ENCODE measurements at places on chromosomes 1 and 21.
A peak's percentile ranks its signal among the peaks of the same experiment; 100 is the strongest.

DNA sequence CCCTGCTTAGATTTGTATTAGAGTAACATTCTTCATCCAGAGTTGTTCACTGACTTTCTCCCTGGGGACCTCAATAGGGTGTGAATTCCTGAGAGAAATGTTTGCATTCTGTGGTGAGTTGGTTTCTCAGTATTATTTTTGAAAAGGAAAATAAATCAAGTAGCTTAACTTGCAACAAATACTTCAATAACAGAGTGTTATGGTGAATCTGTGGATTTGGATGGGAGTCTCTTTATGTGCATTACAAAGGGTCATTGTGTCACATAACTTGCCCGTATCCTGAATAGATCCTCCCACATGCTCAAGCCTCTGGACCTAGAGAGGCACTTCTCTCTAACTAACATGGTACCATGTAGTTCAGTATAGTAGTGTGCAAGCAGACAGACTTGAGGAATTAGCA is 68.4 kb upstream of the IPO9 start:
- no peak for DNase-seq

- no peak for DNase-seq
Observed at GRCh38 chr1:63724375-63724899, 49.4 kb upstream of the ROR1 start.

DNA sequence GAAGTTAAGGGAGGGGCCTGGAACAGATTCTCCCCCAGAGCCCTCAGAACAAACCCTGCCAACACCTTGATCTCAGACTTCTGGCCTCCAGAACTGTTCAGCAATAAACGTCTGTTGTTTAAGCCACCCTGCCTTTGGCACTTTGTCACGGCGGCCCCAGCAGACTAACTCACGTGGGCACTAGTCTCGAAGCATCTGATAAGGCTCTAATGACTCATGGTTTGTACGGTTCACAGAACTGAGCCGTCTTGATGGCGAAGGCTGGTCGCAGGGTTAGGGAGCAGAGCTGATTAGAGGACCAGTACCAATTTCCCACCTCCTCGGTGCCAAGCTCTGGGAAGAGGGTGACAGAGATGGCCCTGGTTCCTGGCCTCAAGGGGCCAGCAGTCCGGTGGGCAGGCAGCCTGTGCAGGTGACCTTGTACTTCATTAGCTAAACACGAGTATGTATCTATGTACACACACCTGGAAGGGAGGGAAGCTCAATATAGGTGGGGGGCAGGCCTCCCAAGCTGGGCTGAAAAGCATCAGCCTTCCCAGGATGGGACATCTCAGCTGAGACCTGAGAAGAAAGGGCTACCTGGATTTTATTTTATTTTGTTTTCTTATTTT is 112.8 kb downstream of the MRPS6 start:
- DNase-seq: no peak

- DNase-seq: no peak
Observed at GRCh38 chr1:3745590-3746381, 6.5 kb upstream of the CCDC27 start.

- DNase-seq: no peak
Observed at GRCh38 chr1:31122741-31123140, 57.2 kb upstream of the PUM1 start.

DNA sequence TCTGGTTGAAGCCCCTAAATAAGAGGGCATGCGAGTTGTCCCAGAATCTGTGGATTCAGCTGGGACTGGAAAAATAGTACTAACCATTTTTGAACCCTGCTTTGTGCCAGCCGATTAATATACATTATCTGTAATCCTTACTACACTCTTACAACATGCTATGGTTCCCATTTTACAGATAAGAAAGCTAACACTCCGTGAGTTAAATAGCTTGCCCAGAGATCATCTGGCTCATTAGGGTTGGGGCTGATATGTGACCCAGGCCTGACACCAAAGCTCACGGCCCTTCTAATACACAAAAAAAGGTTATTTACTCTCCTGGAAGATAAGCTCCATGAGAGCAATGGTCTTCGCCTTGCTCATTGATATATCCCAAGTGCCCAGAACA is 14.9 kb downstream of the ATP2B4 start:
- DNase-seq: no peak

- DNase-seq: no peak
Observed at GRCh38 chr1:154191990-154192461, at the start of gene TPM3. TSS of gene TPM3 (minus strand) at chr1:154192100. CDS start at chr1:154192018, 82 bp downstream.

- DNase-seq: no peak
Observed at GRCh38 chr1:12552111-12552888, 65.7 kb downstream of the DHRS3 start.

- no peak for DNase-seq
Observed at GRCh38 chr1:32779242-32779641, 37.9 kb downstream of the YARS1 start.

- no peak for DNase-seq
Observed at GRCh38 chr1:208641579-208642280, 397.5 kb upstream of the PLXNA2 start.

GRCh38 chr1:215043401-215043800 is 39.1 kb upstream of the KCNK2 start:
- no peak for DNase-seq

DNA sequence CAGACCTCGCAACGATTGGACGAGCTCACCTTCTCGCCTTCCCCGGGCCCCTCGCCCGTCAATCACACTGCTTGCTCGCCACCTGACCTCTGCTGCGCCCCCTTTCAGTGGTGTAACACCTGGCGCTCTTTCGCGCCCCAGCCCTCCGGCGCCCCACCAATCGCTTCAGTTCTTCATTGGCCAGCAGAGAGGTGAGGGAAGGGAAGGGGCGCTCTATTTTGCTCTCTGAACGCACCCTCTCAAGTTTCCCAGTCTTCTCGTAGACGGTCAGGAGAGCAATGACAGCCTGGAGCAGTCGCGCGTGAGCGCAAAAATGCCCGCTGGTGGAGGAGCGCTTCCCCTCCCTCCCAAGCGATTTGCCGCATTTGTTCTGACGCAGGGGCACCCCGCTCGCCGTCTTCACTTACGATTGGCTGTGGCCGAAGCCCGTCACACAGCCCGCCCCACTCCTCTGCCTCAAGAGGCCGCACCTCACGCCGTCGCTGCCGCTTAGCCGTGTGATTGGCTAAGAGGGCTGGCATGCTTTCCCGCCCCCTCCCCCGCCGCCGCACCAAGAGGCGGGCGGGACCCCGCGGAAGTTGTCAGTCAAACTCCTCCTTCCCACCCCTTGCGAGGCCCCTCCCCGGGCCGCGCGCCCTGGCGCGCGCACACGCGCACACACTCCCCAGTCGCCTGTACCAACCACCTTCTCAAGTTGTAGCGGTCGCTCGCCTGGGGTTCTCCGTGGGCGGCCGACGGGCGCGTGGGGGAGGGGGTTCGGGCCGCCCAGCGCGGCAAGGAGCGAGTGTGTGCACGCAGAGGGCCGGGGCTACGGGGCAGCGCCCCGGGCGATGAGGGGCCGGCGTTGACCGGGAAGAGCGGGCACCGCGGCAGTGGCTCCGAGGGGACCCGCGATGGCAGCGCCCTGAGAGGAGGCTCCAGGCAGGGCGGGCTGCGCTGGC is at the start of gene PPP2R5A:
Gene PPP2R5A, plus strand, starts transcription at position 667 of the 941 bp plus-strand sequence. CDS start 701 bp downstream, outside the sequence.
- peak; percentile 99 for DNase-seq

DNA sequence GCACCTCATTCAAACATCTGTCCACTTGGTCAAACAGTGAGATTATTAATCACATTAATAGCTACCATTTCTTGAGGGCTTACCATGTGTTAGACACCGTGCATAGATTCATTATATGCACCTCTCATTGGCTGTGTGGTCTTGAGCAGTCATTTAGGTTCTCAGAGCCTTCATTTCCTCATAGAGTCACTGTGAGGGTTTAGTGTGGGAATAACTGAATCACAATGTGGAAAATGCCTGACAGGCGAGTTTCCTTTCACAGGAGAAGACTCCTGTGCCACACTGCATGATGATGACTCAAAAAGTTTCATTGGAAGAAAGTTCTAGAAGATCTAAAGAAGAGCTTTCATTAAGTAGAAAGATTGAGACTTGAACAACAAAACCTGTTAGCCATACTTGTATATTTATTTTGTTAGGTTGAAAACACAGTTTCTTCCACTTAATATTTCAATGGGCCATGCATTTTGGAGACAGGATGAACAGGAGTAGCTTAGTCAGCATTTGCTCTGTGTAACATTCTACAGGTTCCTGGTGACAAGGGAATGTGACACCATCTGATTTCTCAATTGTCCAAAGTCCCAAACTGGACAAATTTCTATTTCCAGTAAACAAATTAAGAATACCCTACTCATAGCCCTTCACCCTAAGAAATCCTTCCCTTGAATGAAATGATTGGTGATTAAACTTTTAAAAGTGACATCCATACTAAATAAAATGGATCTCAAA is 45.7 kb downstream of the FYB2 start:
- no peak for DNase-seq

GRCh38 chr1:5140962-5141361 is 486.6 kb downstream of the AJAP1 start:
- no peak for DNase-seq

- DNase-seq: no peak
Observed at GRCh38 chr1:165928075-165928731, 100.8 kb downstream of the UCK2 start.

DNA sequence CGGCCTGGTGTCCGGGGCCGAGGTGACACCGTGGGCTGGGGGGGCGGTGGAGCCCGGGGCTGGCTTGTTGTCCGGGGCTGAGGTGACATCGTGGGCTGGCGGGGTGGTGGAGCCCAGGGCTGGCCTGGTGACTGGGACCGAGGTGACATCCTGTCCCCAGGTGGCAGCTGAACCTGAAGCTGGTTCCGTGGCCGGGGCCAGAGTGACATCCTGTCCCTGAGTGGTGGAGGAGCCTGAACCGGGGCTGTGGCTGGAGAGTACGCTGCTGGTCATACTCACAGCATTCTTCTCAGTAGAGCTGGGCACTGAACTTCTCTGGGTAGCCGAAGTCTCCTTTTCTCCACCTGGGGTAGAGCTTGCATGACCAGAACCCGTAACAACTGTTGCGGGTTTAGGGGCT is 15.8 kb downstream of the THBS3 start:
- DNase-seq: no peak

GRCh38 chr1:1596493-1597274 is 3.3 kb downstream of the FNDC10 start:
- DNase-seq: no peak

DNA sequence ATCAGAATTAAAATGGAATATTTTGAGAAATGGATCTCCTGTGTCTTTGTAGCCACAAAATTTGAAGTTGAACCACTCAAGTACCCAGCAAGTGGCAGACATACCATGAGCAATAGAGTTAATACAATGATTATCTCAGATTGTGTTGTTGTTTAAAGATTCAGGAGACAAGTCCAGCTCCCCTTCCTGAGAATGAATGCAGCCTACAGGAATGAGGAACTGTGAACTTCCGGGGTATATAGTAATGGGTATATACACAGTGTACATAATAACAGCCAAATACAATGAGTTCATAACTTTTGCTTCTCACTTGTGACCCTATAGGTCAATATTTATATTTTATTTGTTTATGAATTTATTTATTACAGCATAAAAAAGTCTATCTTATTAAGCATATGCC is 445.0 kb downstream of the SETD4 start:
- DNase-seq: no peak

GRCh38 chr1:219908170-219908569 is 20.2 kb downstream of the SLC30A10 start:
- DNase-seq: no peak

- DNase-seq: peak; percentile 87
Observed at GRCh38 chr1:152001631-152002584, 8.2 kb upstream of the S100A10 start.

DNA sequence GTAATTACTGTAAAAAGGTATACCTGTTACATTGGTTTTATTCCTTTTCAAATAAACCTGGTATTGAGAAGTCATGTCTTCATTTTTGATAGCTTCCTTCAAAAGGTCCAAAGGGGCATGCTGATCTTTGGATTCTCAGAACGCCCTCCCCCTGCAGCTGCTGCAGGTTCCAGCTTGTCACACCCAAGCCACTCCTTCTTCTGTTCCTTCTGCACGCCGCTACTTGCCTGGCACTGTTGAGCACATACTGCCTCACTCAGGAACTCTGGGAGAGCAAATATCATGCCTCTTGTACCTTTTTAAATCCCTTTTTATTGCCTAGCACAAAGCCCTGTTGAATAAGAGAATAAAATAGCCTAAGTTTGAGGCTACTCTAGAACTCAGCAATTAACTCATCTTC is 136.9 kb downstream of the BARHL2 start:
- no peak for DNase-seq

- DNase-seq: no peak
Observed at GRCh38 chr1:23578311-23578996, 19.2 kb upstream of the ID3 start.

GRCh38 chr1:184061396-184062003 is 10.0 kb downstream of the TSEN15 start:
- no peak for DNase-seq

- no peak for DNase-seq
Observed at GRCh38 chr1:234091876-234092275, 187.4 kb downstream of the SLC35F3 start.

DNA sequence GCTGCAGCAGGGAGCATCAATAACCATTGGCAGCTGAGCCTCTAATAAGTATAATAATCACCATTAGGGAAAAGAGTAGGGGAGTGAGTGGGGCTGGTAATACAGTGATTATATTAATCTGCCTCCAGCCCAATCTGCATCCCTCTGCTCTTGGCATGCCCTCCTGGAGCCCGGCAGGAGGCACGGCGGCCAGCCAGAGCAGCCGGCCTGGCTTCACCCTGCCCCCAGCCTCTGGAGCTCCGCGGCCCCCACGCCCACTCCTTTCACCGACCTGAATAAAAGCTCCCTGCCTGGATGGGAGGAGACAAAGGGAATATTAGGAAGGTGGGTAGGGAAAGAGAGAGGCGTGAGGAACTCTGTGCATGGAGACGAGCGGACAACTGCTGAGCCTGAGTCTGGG is 28.3 kb downstream of the OPTC start:
- DNase-seq: no peak

DNA sequence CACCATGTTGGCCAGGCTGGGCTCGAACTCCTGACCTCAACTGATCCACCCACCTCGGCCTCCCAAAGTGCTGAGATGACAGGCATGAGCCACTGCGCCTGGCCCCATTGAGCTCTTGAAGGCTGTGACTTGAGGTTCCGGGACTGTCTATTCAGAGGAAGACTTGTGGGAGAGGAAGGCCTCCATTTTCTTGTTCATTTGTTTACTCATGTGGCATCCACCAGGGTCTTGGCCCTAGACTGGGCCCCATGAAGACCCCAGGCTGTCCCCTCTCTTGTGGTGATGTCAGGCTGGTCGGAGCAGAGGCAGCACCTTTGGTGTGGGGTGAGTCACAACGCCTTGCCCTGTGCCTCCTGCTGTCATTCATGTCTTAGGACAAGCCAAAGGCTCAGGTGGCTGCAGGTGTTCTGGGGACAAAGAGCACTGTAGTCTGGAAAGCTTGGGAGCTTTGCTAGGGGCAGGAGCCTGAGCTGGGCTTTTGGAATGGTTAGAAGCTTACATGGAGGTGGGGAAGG is 224.6 kb upstream of the C1orf174 start:
- DNase-seq: no peak

DNA sequence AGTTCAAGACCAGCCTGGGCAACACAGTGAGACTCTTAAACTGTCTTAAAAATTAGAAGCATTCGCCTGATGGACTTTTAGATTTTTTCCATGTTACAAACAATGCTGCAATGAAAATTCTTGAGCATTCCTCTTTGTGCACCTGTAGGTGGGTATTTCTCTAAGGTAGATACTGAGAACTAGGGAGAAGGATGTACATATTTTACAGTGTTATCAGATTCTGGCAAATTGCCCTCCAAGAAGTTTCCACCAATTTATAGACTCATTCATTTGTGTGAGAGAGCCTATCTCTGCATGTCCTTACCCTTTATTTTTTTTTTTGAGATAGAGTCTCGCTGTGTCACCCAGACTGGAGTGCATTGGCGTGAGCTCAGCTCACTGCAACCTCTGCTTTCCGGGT is 12.3 kb upstream of the LEFTY2 start:
- DNase-seq: no peak

All from left ventricle myocardium inferior (tissue), 1 donor.